ENCODE measurements at places on chromosomes 11 and 22.

GRCh38 chr11:61498767-61499341, 9.7 kb upstream of the LRRC10B start:
- DNase-seq: no peak

DNA sequence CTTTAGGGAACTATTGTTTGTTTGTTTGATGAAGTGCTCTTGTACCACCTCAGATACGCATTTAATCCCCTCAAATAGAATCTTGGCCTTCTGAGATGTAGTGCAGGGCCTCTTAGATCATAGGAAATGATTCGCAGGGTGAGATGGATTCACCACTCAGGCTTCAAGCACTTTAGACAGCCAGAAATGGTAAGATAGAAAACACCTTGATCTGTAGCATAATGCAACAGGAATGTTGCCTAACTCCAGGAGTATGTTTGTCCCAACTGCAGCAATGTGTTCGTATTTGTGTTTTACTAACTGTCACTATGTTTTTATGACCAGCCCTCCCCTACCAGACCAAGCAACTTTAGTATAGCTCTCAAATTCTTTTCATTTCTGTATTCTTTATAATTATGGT, 761.2 kb downstream of the NELL1 start:
- DNase-seq: no peak

GRCh38 chr11:134988495-134988894, 576.5 kb upstream of the B3GAT1 start:
- DNase-seq: no peak

GRCh38 chr11:49995565-49995964, 13.2 kb upstream of the OR4C12 start:
- no peak for DNase-seq

Measured in GM13976 (cell line).